ENCODE measurements at places on chromosomes 5 and 9.

GRCh38 chr9:72333709-72334108, 31.3 kb downstream of the ZFAND5 start:
- DNase-seq = no peak

DNA sequence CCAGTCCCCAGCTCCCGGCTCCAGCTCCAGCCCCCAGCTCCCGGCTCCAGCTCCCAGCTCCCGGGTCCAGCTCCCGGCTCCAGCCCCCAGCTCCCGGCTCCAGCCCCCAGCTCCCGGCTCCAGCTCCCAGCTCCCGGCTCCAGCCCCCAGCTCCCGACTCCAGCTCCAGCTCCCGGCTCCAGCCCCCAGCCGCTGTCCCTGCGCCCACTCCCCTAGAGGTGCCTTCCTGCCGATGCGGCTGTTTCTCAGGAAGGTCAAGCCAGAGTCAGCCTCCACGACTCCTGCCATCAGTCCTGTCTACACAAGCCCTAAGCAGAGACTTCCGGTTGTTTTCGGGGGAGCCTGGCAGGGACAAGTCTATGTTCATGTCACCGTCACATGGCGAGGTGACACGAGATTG, 74.8 kb downstream of the ZNF354C start:
- no peak for DNase-seq

DNA sequence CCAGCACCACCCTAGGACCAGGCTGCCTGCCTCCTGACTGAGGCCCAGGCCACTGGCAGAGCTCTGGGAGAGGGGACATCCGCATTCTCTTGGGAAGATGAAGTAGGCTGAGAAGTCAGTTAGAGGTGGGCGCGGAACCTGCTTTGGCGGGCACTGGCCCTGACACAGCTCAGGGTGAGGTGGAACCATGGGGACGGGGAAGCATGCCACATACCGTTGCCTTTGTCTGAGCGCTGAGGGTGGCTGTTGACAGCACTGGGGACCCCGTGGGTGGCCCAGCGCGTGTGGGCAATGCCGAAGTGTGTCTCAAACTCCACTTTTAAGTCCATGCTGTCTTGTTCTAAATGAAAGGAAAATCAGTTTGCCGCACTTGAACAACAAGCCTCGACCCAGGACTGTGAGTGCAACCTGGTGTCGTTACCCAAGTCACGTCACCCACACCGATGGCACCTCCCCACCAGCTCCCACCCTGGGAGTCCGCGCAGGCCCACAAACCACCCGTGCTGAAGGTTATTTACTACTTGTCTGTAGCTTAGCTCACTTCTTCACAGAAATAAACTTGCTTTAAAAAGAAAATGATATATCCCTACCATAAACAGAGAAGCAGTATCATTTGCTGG, 17.4 kb downstream of the GFPT2 start:
- DNase-seq = no peak

- no peak for DNase-seq
These were observed 11.3 kb upstream of the DIPK1B start for GRCh38 chr9:136700959-136701667.

Data from ovary (tissue), 10 donors.